ENCODE measurements at places on chromosomes 16 and 17. TPM values are rescaled to one million over a fixed set of nuclear protein-coding genes. Genes with fewer than 3 reads are reported as not detected.

Gene ATP2A3
- 1.3 TPM for total RNA-seq

Gene PTX4
- total RNA-seq = not detected

Gene UTS2R
- not detected for total RNA-seq

Gene C17orf50
- not detected for total RNA-seq

Gene TOM1L1
- total RNA-seq = 54.9 TPM

Gene MYH11
- total RNA-seq = not detected

Gene TNFRSF13B
- total RNA-seq = not detected

Gene SMPD3
- total RNA-seq = 0.12 TPM

Gene SLC6A2
- total RNA-seq = 7.4 TPM

Gene AANAT
- not detected for total RNA-seq

Gene SOST
- total RNA-seq = 0.24 TPM

Gene HASPIN
- 22.6 TPM for total RNA-seq

Gene LPCAT2
- total RNA-seq = 18.6 TPM

Gene FBXW10B
- 4.8 TPM for total RNA-seq

Gene IGSF6
- total RNA-seq = not detected

Gene SYNGR3
- total RNA-seq = 21.8 TPM

Gene MYO15B
- total RNA-seq = 7.1 TPM

Gene KRT23
- total RNA-seq = not detected

Gene HOXB2
- 30.6 TPM for total RNA-seq

Gene PLK1
- total RNA-seq = 62.7 TPM

Gene DHRS7C
- total RNA-seq = not detected

Gene C16orf92
- total RNA-seq = not detected

Gene SARM1
- 20.2 TPM for total RNA-seq

Gene LHX1
- 1.4 TPM for total RNA-seq

Gene ST6GALNAC1
- not detected for total RNA-seq

Gene TBC1D26
- not detected for total RNA-seq

Gene RTN4RL1
- total RNA-seq = 2.2 TPM

Gene CDRT15
- total RNA-seq = not detected

Gene LPO
- not detected for total RNA-seq

Gene CES4A
- not detected for total RNA-seq

Gene CDRT4
- not detected for total RNA-seq

Gene SALL1
- 3.4 TPM for total RNA-seq

Gene KIF19
- not detected for total RNA-seq

Gene PABPN1L
- not detected for total RNA-seq

Data from A172 (cell line).